Effector CD8-positive, alpha-beta T cell (primary cell): ENCODE measurements at places on chromosomes 5 and 9.

DNA sequence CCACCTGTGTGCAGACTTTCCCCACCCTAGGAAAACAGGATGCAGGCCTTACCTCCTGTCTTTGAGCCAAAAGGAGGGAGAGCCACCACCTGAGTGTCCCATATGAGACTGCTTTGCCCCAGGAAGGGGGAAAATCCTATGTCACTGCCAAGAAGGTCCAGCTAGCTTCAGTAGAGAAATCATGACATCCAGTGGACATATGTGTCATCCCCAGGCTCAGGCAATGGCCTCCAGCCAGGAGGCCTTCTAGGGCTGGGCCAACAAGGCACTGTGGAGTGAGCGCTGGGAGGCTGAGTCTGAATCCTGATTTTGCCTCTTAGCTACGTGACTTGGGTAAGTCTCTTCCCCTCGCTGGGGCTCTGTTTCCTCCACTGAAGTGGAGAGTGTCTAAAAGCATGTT, 60.2 kb downstream of the SMIM23 start:
- DNase-seq: no peak

DNA sequence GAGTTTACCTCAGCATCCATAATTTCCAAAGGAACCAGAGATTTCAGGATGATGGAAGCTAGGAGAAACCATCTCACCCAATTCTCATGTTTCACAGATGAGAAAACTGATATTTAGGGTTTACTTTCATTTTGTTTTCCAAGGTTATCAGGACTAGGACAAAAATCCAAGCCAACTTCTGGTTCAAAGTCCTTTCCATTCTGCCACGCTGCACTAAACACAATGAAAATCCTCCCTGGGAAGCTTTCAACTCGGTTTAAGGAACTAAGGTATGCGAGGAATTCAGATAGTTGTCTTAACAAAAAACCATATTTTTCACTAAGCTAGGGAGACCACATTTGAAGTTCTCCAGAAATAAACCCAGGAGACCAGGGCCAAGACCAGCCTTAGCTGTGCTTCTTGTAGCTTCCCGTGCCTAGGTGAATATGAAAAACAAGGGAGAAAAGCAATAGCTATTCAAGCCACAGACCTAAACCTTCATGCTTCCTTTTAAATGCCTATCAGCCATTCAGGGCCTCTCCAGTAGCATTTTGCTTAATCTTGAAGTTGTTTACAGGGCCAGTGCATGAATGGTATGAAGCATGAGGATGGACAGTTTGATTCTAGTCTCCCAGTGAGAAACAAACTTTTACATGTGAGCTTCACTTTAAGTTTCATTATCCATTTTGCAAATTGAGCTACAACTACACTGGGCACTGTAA, 167.9 kb downstream of the DENND1A start:
- no peak for DNase-seq

GRCh38 chr5:173703466-173703865, 87.0 kb upstream of the BOD1 start:
- DNase-seq: no peak

- no peak for DNase-seq
These were observed 5.9 kb upstream of the MGAT1 start for GRCh38 chr5:180808461-180809000.

GRCh38 chr5:53424686-53425615, 55.5 kb upstream of the FST start:
- no peak for DNase-seq

DNA sequence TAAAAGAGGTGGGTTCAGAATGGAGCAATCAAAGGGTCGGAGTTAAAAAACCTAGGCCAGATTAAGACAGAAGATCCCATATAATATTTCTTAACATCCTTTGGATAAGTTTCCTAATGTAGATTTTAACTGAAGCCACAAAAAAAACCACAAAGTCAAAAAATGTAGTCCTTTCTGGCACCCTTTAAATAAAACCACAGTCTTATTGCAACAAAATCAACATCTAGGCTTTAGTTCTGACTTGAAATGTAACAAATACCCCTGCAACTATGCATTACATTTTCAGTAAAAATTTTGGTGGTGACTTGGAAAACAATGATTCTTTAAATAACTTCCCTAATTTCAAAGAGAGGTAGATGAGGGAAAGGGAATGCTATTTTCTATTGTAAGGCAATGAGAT, 109.2 kb downstream of the PSAT1 start:
- DNase-seq: no peak

DNA sequence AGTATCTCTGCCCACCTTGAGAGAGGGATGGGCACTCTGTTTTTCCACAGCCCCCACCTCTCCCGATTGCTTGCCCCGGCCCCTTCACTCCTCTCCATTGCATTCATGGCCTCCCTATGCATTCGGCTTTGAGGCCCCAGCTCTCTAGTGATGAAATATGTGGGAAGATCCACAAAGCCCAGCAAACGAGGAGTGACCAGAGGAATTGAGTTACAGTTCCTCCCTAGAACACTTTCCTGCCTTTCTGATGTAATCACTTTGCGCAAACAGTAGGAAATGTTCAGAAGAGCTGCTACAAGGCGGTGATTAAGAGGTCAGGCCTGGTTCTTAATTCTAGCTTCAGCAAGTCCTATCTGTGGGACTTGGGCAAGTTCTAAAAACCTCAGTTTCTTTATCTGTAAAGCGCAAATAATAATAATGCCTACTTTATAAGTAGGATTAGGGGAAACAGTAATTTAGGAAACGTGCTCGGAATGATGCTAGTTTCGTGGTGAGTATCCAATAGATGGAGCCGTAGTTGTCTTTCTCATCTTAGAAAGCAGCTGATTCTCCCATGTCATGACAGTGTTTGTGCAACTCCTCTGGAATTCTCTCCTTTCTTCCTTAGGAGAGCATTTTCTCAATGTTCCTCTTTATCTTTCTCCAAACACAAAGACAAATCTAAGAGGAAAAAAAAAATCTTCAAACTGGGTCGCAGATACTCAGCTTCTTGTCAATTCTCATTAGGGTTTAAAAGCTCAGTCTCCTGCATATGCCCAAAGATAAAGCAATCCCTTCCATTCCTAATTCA, 99.5 kb upstream of the MSX2 start:
- DNase-seq: no peak

- DNase-seq: no peak
These were observed 14.8 kb upstream of the ABL1 start for GRCh38 chr9:130820135-130820738.

DNA sequence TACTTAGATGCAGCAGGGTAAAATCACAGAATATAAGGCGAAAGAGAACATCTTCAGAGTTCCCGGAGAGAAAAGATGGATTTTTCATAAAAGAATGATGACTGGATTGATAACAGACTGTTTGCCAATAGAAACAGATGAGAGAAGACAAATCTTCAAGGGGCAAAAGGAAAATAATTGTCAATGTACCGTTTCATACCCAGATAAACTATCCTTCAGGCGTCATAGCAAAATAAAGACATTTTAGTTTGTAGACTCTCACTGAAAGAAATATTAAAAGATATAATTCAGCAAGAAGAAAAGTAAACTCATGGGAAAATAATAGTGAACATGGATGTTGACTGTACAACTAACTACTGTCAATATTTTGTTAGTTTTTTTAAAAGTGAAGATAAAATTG, 174.2 kb downstream of the CRB2 start:
- no peak for DNase-seq

DNA sequence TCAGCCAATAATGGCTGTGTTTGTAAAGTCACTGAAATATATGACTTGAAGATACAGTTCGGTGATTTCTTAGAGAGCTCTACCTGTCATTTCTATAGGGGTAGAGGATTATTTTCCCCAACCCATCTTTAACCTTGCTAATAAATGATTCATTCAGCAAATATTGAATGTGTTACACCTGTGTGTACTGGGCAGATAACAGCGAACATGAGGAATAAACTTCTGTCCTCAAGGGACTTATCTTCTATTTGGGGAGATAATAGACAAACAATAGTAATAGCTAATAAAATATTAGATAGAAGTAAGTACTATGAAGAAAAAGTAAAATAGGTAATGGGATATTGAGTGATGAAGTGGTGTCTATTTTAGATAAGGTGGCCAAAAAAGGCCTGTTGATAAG, 9.3 kb downstream of the TTC23L start:
- DNase-seq: no peak

- DNase-seq: no peak
These were observed 137.5 kb downstream of the MAT2B start for GRCh38 chr5:163642904-163643303.

DNA sequence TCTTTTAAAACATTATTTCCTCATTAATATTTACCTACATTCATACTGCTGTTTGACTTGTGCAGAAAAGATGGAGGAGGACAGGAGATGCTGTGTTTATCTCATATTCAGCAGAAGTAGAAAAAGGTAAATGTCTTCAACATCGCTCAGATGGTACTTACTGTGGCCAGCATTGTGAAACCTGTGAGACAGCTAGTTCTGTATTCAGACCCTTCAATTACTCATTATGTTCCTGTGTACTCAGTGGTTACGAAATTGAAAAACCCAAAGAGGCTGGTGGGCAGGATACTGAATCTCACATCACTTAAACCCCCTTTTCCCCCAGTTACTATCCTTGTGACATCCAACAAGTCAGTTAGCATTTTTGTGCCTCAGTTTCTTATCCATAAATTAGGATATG, 216.0 kb downstream of the KDM4C start:
- DNase-seq: no peak

DNA sequence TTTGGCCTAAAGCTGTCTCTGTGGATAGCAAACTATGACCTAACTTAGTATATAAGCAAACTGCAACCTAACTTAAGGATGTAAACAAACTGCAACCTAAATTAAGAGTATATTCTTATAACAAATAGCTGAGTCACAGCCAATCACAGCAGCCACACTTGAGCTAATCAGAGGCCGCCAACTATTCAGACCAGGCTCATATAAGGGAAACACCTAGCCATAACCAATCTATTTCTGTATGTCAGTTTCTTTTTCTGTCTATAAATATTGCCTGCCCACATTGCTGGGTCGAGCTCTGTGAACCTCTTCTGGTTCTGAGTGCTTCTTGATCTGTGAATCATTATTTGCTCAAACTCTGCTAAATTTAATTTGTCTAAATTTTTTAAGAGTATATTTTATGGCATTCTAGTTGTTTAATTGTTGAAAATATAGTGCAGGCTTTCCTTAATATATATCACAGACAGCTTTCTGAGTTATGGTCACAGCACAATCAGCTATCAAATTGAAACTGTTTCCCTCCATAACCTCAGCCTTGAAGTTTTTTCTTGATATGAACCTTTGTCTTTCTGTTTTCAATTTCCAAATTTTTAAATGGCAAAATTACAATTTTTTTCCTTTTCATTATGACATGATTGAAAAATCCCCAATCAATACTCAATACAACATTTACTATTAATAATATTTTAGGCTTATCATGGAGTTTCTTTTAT, 327.1 kb upstream of the NUDT12 start:
- no peak for DNase-seq

GRCh38 chr5:105638437-105638836, 2032.3 kb downstream of the EFNA5 start:
- DNase-seq: no peak

DNA sequence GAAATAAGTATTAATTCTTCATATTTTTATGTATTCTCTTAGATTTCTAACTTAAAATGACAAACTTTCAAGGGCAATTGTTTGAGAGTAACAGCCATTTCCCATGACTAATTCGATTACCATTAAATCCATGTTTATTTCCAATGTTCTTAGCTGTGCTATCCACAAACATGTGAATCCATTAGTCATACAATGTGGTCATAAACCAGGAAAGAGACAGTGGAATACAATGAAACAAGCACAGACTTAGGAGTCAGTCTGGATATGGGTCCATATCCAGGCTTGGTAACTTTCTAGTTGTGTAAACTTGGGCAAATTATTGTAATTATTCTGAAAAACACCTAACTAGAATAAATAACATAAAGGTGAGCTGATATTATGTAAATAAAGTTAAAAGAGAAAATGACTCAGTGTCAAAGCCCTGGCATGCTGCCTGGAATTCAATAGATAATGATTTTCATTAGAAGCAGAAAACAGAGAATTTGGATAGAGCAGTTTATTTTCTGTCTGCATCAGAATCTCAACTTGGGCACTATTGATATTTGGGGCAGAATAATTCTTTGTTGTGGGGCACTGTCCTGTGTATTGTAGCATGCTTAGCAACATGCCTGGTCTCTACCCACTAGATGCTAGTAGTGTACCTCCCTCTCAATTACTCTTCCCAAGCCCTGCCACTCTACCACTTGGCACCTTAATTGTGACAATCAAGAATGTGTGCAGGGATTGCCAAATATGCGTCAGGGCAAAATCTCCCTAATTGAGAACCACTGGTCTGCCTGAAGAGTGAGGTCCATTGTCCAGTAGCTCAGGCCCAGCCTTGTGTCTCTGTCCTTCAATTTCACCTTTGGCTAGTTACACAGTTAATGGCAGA, 44.7 kb upstream of the SLC27A6 start:
- no peak for DNase-seq

DNA sequence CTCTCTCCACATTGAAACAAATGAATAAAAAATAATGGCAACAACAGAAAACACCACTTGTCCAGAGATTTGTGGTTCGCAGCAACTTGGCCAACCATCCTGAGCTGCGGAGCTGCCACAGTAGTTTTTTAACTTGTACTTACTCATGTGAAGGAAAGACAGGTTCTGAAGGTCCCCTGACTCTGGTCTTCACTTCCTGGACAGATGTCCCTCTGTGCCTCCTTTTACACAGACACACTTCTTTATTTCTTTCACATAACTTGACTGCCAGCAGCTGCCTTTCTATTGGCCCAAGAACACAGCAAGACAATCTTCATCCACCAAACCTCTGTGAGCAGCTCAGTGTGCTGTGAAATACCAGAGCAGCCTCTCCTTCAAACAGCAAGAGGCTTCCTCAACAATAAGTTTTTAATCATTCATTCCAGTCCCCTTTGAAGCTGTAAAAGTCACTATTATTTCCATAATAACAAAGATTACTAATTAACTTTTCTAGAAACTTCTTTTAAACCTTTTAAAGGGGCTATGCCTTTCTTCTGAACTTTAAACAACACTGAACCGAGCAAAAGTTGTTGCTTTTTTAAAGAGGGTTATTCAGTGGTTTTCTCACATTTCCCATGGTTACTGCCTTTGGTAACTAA, 198.7 kb downstream of the NR2F1-AS1 start:
- DNase-seq: no peak

- no peak for DNase-seq
These were observed 19.4 kb upstream of the HMCN2 start for GRCh38 chr9:130246126-130246525.

GRCh38 chr9:111961575-111961974, 65.0 kb downstream of the UGCG start:
- no peak for DNase-seq

- DNase-seq: no peak
These were observed 318.1 kb downstream of the PIK3R1 start for GRCh38 chr5:68533571-68534084.

GRCh38 chr5:112691339-112691680, 46.4 kb upstream of the APC start:
- DNase-seq: no peak

GRCh38 chr9:131468031-131468430, 34.7 kb upstream of the POMT1 start:
- DNase-seq: no peak

DNA sequence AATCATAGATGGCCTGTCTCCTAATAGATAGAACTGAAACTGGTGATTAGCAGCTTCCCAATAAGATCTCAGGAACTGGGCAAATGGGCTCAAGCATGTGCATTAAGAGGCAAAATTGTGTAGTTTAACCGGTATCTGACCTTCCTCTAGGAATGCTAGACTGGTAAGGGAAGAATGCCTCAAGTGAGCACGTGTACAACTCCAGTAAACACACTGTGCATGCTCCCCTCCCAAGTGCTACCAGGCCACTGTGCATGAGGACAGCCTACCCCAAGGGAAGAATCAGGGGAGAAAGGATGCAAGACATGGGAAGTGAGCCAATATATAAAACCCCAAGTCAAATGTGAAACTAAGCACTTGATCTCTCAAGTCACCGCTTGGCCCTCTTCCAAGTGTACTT, 1157.4 kb upstream of the CDH18 start:
- no peak for DNase-seq

GRCh38 chr5:150431574-150431973, 18.0 kb downstream of the RPS14 start:
- DNase-seq: no peak
